ENCODE measurements at places on chromosomes 6 and 20. TPM values are rescaled to one million over a fixed set of nuclear protein-coding genes. Genes with fewer than 3 reads are reported as not detected.

The SLC26A8 gene
- polyA plus RNA-seq = 0.67 TPM

The IL17A gene
- polyA plus RNA-seq = not detected

The RPS18 gene
- 3,658 TPM for polyA plus RNA-seq

The POU5F1 gene
- polyA plus RNA-seq = 2.5 TPM

The LZTS3 gene
- 12.5 TPM for polyA plus RNA-seq

The SPDEF gene
- polyA plus RNA-seq = 0.07 TPM

The TMEM200A gene
- polyA plus RNA-seq = 26.4 TPM

The SMLR1 gene
- 1.9 TPM for polyA plus RNA-seq

The OPN5 gene
- 0.50 TPM for polyA plus RNA-seq

DNA sequence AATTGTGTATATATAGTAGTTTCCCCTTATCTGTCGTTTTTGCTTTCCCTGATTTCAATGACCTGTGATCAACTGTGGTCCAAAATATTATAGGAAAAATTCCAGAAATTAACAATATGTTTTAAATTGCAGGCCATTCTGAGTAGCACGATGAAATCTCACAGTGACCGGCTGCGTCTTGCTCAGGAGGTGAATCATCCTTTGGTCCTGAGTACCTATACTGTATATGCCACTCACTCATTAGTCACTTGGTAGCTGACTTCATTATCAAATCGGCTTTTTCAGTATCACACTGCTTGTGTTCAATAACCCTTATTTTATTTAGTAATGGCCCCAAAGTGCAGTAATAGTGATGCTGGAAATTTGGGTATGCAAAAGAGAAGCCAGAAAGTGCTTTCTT is 728.3 kb upstream of the EYS start:
- no peak for DNase-seq

DNA sequence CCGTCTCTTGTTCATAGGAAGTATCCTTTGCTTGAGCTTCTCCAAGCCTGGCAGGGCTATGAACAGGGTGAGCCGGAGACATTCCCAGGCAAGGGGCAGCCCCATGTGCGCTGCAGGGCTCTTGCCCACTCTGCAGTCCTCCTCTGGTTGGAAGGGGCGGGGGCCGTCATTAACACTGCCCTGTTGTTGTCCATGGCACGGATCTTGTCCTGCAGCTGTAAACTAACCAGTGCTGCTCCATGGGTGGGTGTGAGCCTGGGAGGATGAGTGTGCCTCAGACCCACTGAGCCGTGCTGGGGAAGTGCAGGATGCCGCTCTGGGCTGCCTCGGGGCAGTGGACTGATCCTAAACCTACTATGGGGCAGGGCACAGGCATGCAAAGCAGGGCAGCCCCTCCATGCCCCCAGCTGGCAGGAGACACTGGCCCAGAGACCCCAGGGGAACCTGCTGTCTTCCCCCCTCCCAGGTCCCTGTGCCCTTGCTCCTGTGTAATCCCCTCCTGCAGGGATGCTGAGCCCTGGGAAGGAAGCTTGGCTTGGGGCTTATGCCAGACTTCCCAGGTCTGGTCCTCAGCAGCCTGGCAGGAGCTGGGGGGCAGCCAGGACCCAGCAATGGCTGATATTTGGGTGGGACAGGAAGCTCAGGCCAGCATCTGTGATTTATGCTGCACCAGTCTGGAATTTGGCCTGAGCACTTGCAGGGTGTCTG is 8.5 kb downstream of the EBF4 start:
- DNase-seq = no peak

- no peak for DNase-seq
Measured at GRCh38 chr6:12009876-12010634, 2.1 kb upstream of the HIVEP1 start.

GRCh38 chr6:166955121-166955864 is 1.1 kb downstream of the RNASET2 start:
- DNase-seq = no peak

GRCh38 chr20:41776421-41776820 is 158.2 kb upstream of the CHD6 start:
- DNase-seq = no peak

- DNase-seq = no peak
Measured at GRCh38 chr6:105884011-105884410, 202.1 kb upstream of the PRDM1 start.

- DNase-seq = no peak
Measured at GRCh38 chr6:137708481-137708880, 158.6 kb upstream of the TNFAIP3 start.

- no peak for DNase-seq
Measured at GRCh38 chr6:135390458-135390857, 107.1 kb downstream of the AHI1 start.

DNA sequence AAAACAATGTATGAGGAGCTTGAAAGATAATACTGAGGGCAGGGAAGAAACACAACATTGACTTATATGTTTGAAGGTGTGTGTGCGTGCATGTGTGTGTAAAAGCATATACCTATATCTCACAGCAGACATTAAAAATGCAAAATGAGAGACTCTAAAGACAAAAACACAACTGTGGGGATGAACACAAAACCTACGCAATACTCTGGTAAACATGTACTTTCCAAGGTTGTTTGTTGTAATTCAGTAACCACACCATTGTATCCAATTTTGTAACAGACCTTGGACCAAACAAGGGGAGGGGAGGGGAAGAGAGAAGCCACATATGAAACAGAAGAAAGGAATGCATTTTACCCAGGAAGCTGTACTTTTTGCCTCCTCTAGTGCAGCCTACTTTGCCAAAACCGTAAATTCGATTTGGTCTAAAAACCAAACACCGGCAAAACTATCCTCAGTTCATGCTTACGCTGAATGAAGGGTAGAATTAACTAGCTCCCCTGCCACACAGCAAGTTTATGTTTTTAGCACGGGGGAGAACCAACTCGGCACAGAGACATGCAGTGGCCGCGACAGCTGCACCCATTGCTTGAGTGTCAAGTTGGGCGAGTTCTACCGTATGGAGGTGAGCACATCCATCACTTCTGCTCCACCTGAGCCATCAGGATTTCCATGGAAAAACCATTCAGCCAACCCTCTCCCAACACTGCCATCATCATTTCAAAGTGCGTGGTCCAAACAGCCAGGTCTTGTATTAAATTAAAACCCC is 50.0 kb downstream of the CNKSR3 start:
- DNase-seq = no peak

GRCh38 chr6:53943395-53943794 is 148.6 kb downstream of the LRRC1 start:
- no peak for DNase-seq

DNA sequence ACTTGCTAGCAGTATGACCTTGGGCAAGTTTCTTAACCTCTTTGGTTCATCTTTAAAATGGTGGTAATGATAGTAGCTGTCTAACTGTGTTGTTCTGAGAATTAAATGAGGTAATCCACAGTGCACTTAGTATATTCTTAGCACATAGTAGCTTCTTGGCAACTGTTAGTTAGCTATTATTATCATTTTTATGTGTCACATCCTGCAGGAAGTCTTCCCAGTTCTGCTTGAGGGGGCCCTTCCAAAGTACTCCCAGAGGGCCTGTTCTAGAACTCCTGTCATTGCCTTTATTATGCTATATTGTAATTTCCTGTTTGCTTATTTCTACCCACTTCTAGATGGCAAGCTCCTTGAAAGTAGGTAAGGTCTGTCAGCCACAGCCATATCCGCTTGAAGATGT is 30.6 kb downstream of the ANKS1A start:
- DNase-seq = no peak

DNA sequence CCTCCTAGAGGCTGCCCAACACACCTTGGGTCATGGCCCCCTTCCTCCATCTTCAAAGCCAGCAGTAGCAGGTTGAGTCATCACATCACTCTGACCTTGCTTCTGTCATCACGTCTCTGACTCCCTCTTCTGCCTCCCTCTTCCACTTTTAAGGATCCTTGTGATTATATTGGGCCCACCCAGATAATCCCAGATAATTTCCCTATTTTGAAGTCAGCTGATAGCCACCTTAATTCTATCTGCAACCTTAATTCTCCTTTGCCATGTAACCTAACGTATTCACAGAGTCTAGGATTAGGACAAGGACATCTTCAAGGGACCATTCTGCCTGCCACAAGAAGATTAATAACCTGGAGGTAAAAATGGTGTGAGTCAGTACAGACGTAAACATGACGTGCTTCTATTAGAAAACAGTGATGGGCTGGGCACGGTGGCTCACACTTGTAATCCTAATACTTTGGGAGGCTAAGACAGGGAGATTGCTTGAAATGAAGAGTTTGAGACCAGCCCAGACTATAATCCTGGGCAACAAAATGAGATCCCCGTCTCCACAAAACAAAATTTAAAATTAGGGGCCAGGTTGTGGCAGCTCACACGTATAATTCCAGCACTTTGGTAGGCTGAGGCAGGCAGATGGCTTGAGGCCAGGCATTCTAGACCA is 3.3 kb downstream of the ZSWIM3 start:
- DNase-seq = no peak

- DNase-seq = no peak
Measured at GRCh38 chr20:48060841-48061720, 275.8 kb upstream of the SULF2 start.

GRCh38 chr6:156383059-156383458 is 394.1 kb upstream of the ARID1B start:
- no peak for DNase-seq

DNA sequence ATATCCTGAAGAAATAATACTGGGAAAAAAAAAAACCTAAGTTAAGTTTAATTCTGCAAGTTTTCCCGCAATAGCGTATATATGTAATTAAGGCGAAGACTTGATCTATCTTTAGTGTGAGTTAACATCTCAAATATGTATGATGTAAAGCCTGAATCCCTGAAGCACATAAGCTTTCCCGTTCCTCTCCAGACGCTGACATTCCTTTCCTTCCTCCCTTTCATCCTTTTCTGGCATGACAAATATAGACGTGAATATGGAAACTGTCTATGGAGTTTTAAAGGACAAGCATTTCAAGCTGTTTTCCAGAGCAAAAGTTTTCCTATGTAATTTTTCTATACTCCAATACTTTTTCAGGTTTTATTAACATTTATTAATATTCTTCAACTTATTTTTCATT is 637.0 kb downstream of the COL12A1 start:
- no peak for DNase-seq

DNA sequence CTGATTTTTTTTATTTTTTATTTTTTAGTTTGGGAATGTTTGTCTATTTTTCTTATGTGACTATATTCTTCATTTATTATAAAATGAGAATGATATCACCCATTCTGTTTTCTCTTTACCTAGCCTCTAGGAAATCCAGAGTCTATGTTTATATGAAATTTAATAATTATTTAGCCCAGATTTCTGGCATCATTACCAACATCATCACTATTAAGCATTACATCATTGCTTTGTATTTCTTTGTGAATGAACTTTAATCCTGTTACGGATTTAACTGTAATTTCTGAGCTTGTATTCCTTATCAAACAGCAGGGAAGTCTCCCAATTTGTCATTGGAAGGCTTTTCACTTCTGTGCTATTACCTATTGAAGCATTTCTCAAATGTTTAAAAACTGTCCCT is 72.7 kb upstream of the NOX3 start:
- DNase-seq = no peak

DNA sequence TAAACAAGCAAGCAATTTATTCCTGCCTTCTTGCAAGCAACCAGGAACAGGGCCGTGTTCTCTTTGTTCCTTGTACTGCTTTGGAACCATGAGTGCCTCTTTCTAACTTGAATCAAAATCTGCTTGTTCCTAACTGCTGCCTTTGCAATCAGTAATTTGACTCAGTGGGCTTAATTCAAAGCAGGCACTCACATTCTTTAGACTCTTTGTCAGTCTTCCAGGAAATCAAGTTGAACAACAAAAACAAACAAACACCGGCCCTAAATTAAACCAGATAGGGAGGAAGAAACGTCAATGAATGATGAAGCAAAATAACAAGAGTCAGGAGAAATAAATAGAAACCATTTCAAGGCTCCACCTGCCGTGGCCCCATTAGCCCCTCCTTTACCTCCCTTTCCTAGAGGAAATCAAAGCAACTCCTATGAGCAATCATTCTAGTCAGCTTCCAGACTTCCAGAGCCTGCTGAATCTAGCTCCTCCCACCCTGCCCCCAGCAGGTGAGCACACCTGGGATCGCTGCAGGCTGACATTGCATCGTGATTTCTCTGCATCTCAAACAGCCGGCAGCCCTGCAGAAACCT is 582.2 kb upstream of the FLRT3 start:
- DNase-seq = peak; percentile 19

DNA sequence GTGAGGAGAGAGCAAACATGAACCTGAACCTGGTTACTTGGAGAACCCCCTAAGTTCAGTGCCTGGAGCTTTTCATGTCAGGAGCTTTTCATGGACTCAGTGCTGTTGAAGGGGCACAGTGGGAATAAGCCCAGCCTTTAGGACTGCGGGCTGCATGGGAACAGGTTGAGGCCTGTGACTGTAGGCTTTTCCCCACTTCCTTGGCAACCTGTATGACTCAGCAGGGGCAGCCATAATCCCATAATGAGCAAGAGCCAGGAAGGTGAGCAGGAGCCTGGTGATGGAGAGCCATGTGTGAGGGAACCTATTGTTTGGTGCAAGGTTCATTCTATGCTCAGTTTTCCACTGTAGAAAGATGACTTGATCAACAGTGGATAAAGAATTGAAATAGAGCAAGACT is 23.4 kb downstream of the MEP1A start:
- DNase-seq = no peak

DNA sequence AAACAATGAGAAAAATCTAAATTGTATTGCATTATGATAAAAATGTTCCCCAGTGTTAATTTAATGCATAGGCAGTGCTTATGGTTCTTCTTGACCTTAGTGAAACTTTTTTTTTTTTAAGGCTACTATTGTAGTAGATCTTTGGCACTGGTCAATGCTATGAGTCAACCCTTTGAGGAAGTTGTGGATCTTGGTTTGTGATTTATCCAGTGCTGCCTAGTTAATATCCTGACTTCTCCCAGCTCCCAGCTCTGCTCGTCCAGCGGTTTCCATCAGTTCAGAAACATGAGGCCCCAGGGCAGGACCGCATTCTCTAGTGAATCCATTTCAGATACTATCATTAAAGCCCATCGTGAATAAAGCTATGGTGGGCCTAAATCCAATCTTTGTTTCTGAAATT is 364.5 kb upstream of the JARID2 start:
- no peak for DNase-seq

GRCh38 chr6:14720411-14721102 is 525.3 kb upstream of the JARID2 start:
- no peak for DNase-seq

DNA sequence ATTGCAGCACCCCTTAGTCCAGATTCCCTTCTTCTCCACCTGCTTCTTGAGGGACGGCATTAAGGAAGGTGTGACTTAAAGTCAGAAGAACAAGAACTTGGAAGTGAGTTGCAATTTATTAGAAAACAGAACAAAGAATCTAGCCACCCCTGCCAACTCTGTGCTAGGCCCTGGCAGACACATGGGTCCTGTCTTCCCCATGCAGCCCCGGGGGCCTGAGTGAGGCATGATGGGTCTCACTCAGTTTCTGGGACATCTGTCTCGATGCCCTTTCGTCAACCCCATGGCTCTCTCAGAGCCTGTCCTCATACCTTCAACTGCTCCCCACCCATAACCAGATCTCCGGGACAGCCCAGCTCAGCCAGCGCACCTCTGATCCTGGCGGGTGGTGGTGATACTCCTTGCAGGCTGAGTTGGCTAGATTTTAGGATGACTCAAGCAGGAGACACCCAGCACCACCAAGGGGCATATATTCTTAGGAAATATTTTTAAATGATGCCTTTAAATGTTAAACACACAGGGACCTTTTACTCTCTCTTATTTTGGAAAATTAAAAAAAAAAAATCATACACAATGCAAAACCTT is 143.2 kb upstream of the RNF24 start:
- DNase-seq = no peak

Data from right renal cortex interstitium (tissue), 3 donors.